ENCODE measurements at places on chromosomes 1 and 21.

GRCh38 chr1:167106119-167106461 is 12.2 kb downstream of the STYXL2 start:
- DNase-seq: no peak

- DNase-seq: no peak
These were observed 39.9 kb downstream of the ATF3 start for GRCh38 chr1:212648431-212648830.

- DNase-seq: no peak
These were observed 179.3 kb upstream of the HMGB4 start for GRCh38 chr1:33684396-33685179.

GRCh38 chr1:186146974-186147373 is 228.1 kb downstream of the TPR start:
- DNase-seq: no peak

DNA sequence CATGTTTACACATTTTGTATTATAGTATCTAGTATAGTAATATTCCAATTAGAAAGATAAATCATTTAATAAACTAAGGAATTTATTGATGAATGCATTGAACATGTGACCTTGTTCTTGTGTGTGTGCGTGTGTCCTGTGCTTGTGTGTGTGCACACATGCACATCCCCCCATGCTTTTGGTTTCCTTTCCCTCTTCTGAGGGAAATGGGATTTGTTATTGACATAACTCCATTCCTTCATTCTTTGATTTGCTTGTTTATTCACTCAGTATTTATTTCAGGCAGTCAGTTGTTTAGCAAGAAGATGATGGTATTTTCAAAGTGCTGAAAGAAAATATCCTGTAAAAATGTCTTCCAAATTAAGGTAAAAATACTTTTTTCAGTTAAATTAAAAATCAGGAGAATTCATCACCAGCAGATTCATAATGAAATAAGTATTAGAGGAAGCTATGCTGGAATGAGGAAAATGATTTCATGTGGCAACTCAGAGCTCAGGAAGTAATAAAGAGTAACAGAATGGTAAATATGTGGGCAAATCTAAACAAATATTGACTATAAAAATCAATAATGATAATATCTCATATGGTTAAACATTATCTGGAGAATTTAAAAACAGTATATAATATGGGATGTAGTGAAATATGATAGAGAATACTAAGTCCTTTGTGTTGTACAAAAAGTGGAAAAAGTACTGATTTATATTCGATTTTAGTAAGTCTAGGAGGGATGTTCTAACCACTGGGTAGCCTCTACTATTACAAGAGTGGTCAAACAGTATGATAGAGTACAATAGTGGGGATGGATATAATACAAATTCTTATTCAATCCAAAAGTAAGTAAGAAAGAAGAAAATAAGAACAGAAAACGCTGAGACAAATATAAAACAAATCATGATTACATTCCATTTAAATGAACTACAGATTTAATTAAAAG is 35.2 kb upstream of the SIPA1L2 start:
- DNase-seq: no peak

DNA sequence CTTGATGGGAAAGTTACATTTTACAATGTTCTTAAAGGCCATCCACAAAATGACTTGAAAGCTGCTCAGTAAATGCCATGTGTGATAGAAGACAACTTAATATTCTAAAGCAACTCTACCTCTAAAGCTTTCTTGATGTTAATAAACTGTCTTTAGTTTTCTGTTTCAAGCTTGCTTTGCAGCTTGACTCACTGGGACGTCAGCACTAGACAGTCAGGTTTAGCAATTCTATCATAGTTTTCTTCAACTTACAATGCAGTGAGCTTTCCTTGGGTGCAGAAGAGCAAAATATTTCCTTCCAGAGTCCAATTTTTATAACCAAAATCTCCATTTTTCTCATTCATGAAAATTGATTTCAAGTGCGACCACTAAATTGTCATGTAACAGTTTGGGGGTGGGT is 273.1 kb downstream of the NTNG1 start:
- DNase-seq: no peak

DNA sequence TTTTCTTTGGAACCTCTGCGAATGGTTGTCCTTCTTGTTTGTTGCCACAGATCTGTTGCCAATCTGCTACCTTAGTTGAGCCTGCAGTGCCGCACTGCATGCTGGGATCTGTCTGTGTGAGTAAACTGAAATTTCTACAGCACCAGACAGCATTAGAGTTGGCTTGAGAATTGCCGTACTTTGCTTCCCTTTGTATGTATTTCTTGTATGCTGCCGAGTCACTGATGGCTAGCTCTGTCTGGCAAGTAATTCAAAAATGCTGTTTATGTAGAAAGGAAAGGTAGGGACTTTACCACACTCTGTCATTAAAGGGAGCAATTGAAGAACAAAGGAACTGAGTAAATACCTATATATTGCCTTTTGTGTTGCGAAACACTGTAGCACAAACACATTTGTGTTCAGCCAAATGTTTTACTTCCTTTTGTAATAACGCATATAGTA is 857.4 kb downstream of the USP25 start:
- no peak for DNase-seq

GRCh38 chr1:70586046-70586445 is 175.0 kb downstream of the CTH start:
- no peak for DNase-seq

DNA sequence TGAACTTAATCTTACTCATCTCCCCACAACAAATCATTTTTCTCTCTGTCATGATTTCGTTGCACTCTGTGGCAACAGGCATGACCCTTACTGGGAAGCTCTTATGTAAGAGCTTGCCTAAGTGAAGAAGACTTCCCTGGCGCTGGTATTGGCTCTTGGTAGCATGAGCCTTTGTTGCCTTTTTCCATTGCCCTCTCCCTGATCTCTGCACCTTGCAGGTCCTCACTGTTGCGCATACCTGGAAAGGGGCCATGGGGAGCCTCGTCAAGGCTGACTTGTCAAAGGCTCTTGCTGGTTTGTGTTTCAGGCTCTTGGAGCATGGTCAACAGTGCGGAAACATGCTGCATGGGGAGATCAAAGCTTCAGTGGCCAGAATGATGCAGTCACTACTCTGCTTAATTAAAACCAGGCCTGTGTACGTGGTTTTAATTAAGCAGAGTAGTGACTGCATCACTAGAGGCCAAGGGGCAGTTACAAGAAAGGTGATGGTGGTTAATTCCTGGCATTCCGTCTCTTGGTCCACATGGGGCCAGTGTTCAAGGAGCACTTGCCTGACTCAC is 141.3 kb downstream of the SPATA46 start:
- no peak for DNase-seq

DNA sequence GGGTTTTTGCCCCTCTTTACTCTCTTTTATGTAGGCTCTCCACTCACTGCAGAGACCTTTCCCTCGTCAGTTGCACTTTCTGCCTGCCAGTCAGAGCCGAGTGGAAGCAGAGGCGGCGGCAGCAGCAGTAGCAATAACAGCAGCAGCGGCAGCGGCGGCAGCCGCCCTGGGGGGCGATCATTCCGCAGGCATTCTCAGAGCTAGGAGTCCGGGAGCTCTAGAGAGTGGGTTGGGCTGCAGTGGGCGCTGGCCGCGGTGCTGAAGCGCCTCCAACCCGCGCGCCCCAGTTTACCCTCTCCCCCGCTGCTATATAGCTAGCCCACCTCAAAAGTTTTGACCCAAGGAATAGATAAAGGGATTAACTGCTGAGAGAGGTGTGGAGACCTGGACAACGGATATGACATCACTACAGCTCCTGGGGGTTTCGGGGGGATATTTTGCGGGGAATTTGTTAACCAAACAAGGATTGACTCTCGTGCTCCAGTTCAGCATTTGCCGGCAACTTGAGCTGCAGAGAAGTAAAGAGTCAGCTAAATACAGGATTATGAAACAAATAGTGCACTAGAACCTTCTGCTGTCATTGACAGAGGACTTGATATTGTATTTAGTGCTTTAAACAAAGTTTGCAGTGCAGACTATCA is at the start of gene OLFM3:
OLFM3 (minus strand) TSS at position 102 of the 641 bp plus-strand sequence.
- no peak for DNase-seq

GRCh38 chr1:44220001-44220751 is 6.9 kb downstream of the DMAP1 start:
- no peak for DNase-seq

- DNase-seq: no peak
These were observed 99.6 kb downstream of the DMRTB1 start for GRCh38 chr1:53558739-53559315.

- no peak for DNase-seq
These were observed 303.6 kb downstream of the KCNH1 start for GRCh38 chr1:210830034-210831028.

DNA sequence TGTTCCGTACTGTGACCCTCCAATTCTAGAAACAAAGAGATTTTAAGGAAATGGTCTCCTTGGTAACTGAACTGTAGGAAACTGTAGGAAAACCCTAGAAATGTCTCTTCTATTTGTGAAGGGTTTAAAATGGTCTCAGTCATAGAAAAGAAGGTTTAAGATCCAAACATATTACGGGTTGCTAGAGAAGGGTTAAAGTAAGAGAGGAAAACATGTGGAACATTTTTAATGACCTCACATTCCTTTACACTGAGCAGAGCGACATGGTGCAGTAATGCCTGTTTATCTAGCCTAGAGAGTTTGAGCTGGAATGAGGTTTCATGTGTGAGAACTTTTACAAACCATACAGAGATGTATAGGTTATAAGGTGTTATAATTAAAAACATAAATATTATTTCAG is 36.9 kb upstream of the C1orf105 start:
- DNase-seq: no peak

- no peak for DNase-seq
These were observed 22.2 kb downstream of the RUNX1 start for GRCh38 chr21:35026617-35027562.

GRCh38 chr1:32806910-32807523 is 10.1 kb downstream of the YARS1 start:
- DNase-seq: no peak

DNA sequence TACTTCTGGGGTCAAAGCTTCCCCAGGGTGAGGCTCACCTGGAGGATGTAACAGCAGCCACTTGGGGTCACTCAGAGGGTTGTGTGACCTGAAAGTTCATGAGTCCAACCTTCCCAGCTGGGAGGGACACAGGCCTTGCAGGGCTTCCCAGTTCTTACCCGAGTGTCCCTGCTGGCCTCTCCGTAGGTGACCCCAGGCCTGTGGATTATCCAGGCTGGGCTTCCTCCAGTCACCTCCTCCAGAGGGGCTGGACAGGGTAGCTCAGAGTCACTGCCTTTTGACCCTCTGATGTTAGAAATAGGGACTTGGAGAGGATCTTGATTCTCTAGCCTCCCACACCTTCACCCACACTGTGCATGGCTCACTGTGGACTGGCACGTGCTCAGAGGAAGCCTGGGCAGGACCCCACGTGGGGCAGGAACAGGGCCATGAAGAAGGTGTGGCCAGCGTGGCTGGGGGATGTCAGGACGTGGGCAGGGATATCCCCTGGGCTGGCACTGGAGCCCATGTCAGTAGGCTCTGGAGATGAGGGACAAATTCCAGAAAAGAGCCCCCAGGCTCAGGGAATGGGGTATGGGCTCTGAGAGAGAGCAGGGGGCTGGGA is 131.8 kb downstream of the ACTL8 start:
- no peak for DNase-seq

DNA sequence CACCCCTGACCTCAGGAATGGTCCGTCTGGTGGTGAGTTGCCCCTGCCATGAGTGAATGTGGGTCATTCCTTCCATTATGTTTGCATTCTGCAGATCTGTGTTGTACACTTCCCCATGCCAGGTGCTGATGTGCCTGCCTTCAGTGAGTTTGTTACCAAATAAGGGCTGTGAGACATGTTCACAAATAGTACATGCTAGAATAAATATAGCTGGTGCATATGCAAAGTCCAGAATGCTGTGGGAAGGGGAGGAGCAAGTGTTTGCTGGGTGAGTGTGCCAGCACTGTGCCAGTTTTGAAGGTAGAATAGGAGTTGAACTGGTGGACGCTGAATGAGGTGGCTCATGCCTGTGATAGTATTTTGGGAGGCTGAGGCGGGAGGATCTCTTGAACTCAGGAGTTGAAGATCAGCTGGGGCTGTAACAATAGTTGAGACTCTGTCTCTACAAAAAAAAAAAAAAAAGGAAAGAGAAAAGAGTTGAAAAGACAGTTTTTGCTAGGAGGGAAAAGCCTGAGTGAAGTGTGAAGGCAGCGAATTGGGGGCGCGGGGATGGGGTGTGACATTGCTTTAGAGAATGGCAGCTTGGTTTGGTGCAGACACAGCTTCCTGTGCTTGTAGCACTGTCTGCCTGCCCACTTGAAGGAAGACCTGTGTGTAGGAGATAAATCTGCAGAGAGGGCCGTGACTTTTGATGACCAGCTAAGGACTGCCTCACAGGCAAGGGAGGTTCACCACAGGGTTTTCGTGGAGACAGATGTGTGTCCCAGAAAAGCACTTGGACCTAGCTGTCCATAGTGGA is 61.1 kb downstream of the LGR6 start:
- DNase-seq: no peak

GRCh38 chr1:1153874-1154273 is 19.8 kb upstream of the TTLL10 start:
- DNase-seq: no peak

DNA sequence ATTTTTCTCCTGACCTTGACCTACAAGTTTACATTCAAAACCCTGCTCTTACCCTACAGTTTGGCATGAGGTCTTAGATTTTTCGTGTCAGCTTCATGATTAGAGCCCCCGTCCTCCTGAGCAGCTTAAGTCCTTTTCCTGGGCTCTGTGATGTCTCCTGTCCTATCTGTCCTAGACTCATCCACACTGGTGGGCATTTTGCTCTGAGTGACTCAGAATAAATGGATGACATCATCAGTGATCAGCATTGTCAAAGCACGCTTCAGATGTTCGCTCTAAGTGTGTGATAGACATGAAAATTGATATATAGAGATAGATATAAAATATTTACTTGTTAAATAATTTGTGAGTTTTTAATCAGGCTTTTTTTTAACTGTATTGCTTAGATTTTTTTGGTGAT is 21.8 kb downstream of the RGS13 start:
- DNase-seq: no peak

GRCh38 chr1:237448042-237448441 is 406.1 kb downstream of the RYR2 start:
- no peak for DNase-seq

- peak; percentile 64 for DNase-seq
These were observed 101.2 kb upstream of the COL6A1 start for GRCh38 chr21:45880097-45881068.

- DNase-seq: no peak
These were observed 92.0 kb downstream of the ITSN1 start for GRCh38 chr21:33734291-33734690.

GRCh38 chr1:67270541-67270940 is 37.1 kb upstream of the IL12RB2 start:
- DNase-seq: no peak

GRCh38 chr1:201531551-201532425 is 7.1 kb upstream of the NAV1 start:
- DNase-seq: no peak

GRCh38 chr1:183089025-183089639 is 65.9 kb downstream of the LAMC1 start:
- DNase-seq: no peak

- DNase-seq: no peak
These were observed 267.9 kb downstream of the PTPRU start for GRCh38 chr1:29504196-29504595.

Data from thoracic aorta (tissue), 2 donors.